NAMALWA (cell line): ENCODE measurements at places on chromosomes 3 and 15.

DNA sequence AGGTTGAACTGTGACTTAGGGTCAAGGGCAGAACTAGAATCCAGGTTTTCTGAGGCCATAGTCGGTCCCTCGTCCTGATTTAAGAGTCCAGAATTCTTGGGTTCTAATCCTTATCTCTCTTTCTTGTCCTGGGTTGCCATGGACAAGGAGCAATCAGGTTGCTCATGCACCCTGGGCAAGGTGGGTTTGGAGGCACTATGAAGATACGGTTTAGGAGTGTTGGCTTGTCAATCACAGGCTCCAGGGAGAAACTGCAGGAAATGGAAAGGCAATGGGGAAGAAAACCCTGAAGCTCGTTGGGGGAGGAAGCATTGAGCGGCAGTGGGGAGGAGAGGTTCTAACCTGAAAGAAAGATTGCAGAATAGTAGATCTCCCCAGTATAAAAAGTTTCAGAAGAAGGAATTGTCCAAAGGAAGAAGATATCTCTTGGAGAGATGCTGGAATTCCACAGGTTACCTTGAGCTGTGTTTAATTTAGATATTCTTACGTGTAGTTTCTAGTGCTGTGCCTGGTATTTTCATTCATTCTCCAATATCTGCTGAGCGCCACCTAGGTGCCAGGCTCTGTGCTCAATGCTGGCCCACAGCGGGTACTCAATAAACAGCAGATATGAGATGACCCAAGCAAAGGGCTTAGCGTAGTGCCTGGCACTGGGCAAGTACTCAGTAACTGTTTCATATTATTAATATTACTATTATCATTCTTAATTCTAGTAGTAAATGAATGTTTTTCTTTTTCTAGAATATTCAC is 2.0 kb downstream of the ACAN start:
- DNase-seq: no peak

DNA sequence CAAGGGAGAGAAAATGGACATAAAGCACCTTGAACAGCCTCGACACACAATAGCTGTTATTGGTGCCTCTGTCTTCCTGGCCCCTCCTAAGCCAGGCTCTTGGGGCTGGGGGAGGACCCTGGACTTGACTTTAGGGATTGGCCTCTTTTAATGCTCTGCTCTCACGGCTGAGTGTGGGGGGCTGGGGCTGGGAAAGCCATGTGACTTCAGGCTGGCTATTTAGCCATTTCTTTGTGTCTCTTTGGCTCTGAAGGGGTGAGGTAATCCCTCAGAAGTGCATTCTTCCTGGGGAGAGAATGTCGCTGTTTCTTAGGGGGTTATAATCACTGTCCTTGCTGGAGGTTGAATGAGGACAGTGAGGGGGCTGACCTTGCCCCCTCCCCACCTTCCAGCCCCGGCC is 26.2 kb downstream of the MAGEF1 start:
- DNase-seq: no peak

DNA sequence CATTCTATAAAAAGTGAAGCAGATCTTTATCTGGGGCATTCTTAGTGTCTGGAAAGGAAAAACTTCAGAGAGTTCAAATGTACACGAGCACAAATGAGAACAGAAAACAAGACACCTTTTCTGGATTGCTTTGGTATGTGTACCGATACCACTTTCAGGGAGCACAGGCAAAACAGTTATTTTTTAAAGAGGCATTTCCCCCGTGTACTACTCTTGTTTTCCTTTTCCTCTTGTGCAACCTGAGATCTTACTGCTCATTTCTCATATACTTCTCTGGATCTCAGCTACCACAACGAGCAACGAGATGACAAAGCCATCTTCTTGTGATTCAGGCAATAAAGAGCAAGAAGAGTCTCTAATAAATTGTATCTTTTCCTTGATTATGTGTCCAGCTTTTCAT is 463.6 kb downstream of the SHQ1 start:
- no peak for DNase-seq

DNA sequence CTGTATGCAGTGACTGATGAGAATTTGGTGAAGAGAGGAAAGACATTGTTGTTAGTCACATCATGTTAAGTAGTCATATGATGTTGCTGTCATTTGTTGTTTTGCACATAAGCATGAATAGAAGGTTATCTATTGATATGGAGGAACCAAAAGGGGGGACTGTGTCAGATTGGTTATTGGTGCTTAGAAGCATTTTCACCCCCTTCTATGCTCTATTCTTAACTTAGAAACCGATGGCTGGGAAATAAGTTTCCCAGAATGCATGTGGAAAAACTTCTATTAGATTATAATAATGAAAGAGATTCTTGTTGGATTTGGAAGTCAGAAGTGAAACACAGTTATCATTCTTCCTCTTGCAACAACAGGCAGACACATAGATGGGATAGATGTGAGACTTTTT is 33.2 kb upstream of the CADM2 start:
- no peak for DNase-seq

DNA sequence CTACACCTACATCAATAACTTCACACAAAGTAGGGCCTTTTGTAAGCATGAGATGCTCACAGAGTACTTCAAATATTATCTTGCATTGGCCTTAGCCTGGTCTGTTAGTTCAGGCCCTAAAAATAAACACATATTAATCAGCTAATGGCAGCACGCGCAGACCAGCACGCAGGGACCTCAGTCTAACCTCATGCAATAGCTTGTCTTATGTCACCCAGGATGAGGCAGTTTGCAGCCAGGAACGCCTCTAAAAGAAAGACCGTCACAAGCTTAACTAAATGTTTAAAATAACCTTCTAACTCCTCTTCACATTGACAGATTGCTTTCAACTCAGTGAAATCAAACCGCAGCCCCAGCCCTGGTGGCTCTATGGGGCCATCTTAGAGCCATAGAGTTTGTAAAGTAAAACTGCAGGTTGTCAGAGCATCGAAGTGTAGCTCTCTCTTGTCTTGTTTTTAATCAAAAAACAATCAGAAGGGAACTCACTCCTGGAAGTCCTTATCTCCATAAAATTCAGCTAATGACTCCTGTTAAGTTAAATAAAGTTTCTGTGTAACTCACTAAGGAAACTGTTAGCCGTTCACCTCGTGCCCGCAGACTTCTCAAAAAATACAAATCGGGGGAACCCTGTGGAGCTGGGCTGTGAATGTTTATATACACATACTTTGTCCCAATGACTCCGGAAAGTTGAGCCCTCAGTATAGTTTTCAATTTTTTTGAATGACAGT is 212.6 kb downstream of the CDIN1 start:
- no peak for DNase-seq

- DNase-seq: peak; percentile 44
Measured at GRCh38 chr3:11272906-11273574, 843 bp downstream of the ATG7 start.

- DNase-seq: no peak
Measured at GRCh38 chr15:31341071-31341470, 14.4 kb downstream of the KLF13 start.

- no peak for DNase-seq
Measured at GRCh38 chr3:162740941-162741596, 1244.5 kb downstream of the OTOL1 start.

GRCh38 chr15:85157344-85157743 is 175.7 kb downstream of the PDE8A start:
- DNase-seq: no peak

GRCh38 chr15:27820232-27820631 is 278.9 kb downstream of the OCA2 start:
- no peak for DNase-seq

- no peak for DNase-seq
Measured at GRCh38 chr3:185778094-185778493, 46.7 kb downstream of the IGF2BP2 start.

- no peak for DNase-seq
Measured at GRCh38 chr3:53815067-53815466, 31.2 kb downstream of the CHDH start.

GRCh38 chr15:71677766-71678165 is 132.6 kb upstream of the NR2E3 start:
- DNase-seq: no peak

GRCh38 chr3:5729852-5730251 is 542.3 kb downstream of the EDEM1 start:
- DNase-seq: peak; percentile 5

DNA sequence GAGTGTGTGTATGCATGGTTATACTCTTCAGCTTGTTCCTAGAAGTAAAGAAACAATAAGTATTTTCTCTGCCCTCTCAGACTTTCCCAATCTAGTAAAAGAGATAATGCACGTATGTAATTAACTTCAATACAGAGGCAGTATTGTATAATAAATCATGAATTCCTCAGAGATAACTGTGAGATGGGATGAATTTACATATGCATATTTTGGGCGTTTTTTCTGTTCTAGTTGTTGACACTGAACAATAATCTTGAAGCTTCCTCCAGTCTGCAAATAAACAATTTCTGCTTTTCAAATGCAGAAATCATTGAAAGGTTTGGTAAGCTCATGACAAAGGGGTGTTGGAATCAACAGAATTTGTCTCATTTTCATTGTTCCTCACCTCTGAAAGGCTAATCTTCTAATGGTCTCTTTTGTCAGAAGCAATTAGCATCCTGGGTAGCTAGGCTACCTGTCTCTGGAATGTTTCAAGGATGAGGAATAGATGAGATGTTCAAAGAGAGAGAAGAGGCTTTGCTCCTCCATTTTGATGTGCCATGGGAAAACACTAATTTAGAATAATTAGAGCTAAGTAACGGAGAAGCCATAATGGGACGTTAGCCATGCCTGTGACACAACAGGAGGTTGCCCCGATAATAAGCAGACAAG is 43.3 kb upstream of the SIAH2 start:
- DNase-seq: no peak

DNA sequence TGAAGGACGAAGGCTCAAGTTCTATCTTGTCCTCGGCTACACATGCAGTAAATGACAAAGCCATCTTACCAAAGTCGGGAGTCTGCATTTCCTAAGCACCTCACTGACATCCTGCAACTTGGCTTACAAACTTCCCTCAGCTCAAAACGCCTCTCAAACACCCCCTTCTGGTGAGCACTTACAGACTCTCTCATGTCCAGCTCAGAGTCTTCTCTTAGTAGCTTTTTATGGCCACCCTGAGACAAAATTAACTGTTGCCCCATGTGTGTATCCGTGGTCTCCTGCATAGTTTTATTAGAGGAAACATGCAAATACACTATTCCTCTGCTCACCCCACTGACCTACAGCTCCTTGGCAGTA is 819.7 kb downstream of the FHIT start:
- peak; percentile 16 for DNase-seq

GRCh38 chr3:112327371-112327951 is 5.5 kb upstream of the CD200 start:
- DNase-seq: peak; percentile 84

GRCh38 chr15:65377976-65378366 is at the start of gene IGDCC3:
Gene IGDCC3, minus strand, starts transcription at chr15:65378002. Its CDS starts 214 bp downstream, at chr15:65377788.
- DNase-seq: no peak

DNA sequence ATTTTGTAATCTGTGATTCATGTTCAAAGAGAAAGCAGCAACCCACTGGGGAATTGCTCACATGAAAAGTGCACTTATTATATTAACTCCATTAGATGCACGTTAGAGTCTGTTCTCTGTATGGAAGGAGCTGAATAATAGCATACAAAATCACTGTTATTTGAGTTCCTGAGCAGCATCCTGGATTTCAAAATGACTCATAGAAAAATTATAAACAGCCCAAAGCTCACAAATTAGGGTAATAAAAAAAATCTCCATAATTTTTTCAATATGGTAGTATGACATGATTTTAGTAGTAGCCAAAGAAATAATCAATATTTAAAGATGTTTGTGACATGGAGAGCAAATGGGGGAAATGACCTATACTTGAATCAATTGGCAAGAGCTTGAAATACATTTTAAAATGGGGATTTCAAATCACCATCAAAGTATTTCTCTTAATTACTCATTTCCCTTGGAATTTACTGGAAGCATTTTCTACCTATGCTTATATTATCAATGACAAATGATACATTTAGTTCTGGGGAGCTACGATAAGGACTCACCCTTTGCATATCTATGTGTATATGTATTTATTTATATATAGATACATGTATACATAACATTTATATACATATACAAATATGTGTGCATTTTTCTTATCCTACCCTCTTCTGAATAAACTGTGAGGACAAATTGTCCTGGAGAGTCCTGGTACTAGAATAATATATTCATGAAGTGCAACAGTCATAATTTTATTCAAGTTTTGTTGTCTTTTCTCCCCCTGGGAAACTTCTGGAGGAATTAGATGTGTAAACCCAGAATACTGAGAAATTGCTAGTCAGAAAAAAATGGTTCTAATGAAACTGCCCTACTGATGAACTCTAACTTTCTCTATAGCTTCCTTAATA is 116.3 kb downstream of the RPL22L1 start:
- no peak for DNase-seq

GRCh38 chr15:91253605-91254004 is 153.5 kb downstream of the SV2B start:
- no peak for DNase-seq

- no peak for DNase-seq
Measured at GRCh38 chr3:70072180-70072579, 72.6 kb downstream of the SAMMSON start.

- DNase-seq: no peak
Measured at GRCh38 chr15:67024314-67024997, 40.9 kb upstream of the SMAD3 start.
